ENCODE measurements at places on chromosomes 5 and 9.

- peak overlapping the region; percentile 93 for H3K27ac ChIP-seq
- no peaks in the 10 kb centered on the region for H3K27me3 ChIP-seq
- peaks cover 8% of the 10 kb centered on the region for H3K36me3 ChIP-seq
- H3K4me3 ChIP-seq: peak overlapping the region; percentile 99
These were observed 273 bp upstream of the SUB1 start for GRCh38 chr5:32585122-32585445.

- H3K36me3 ChIP-seq: no peaks in the 10 kb centered on the region
- H3K4me3 ChIP-seq: no peak overlapping the region
- H3K4me1 ChIP-seq: no peaks in the 10 kb centered on the region
- H3K27ac ChIP-seq: no peak overlapping the region
- H3K27me3 ChIP-seq: peaks cover 3% of the 10 kb centered on the region
These were observed 136.2 kb upstream of the IRX2 start for GRCh38 chr5:2887481-2888348.

DNA sequence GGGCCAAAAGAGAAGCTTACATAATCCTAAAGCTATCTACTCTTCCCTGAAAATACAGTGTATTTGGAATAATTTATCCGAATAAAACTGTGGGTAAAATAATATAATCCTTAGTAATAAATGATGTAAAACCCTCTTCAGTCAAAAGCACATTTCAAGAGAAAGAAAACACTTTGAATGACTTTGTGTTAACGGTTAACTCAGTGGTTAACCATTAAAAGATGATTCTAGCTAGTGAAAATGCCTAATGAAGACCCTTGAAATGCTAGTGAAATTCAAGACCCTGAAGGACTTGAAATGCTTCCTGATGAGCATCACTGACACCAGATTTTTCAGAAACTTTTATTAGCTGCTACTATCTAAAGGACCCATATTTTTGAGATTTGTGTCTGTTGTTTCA lies 70.7 kb downstream of the COX7C start:
- no peak overlapping the region for H3K4me3 ChIP-seq
- H3K4me1 ChIP-seq: no peaks in the 10 kb centered on the region
- no peak overlapping the region for H3K27ac ChIP-seq
- DNase-seq: no peak

DNA sequence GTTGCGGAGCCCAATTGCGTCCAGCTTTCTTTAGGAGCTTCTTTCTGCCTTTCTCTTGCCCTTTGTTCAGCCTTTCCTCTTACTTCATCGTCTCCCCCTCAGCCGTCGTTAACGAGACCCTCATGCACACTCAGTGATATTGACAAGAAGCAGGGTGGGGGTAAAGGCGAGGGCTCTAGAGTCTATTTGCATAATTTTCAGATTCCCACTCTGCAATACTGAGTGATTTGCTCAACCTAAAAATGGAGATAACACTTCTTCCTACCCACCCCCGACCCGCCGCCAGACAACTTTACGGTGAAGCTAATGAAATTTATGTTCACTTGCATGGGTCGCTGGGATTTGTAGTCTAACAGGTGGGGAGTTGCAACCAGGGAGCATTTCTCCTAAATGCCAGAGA lies 1.3 kb upstream of the TBC1D2 start:
- H3K27me3 ChIP-seq: peaks cover 1% of the 10 kb centered on the region
- peaks cover 28% of the 10 kb centered on the region for H3K36me3 ChIP-seq
- H3K27ac ChIP-seq: peak overlapping the region; percentile 99
- H3K4me3 ChIP-seq: peak overlapping the region; percentile 90
- peaks cover 42% of the 10 kb centered on the region for H3K4me1 ChIP-seq

GRCh38 chr5:35884773-35885172 lies 28.1 kb downstream of the IL7R start:
- no peaks in the 10 kb centered on the region for H3K27me3 ChIP-seq
- no peak overlapping the region for H3K27ac ChIP-seq
- no peak overlapping the region for H3K4me3 ChIP-seq
- DNase-seq: no peak

DNA sequence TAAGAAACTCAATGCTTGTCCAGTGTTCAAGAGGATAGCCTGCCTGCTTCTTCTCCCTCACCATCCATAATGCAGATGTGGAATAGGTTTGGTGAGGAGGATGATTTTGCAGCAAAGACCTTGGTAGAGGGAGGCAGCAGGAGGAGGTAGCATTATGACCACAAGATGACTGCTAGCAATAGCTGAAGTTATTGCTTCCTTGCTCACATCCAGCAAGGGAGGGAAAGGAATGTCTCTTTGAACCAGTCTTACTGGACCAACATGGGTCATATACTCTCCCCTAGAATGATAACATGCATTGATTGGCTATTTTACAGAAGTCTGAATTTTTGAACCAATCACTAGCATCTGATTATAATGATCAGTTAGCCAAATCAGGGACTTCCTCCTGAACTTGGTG lies 607.6 kb downstream of the EBF1 start:
- no peaks in the 10 kb centered on the region for H3K4me1 ChIP-seq
- no peak overlapping the region for H3K4me3 ChIP-seq
- H3K27me3 ChIP-seq: no peaks in the 10 kb centered on the region
- no peak for DNase-seq
- no peaks in the 10 kb centered on the region for H3K36me3 ChIP-seq

- H3K36me3 ChIP-seq: peaks cover 74% of the 10 kb centered on the region
- no peak overlapping the region for H3K4me3 ChIP-seq
- no peak overlapping the region for H3K27ac ChIP-seq
- DNase-seq: no peak
- no peaks in the 10 kb centered on the region for H3K27me3 ChIP-seq
These were observed 46.5 kb downstream of the POLK start for GRCh38 chr5:75558221-75558620.

- peak; percentile 15 for DNase-seq
- H3K36me3 ChIP-seq: no peaks in the 10 kb centered on the region
- H3K4me1 ChIP-seq: no peaks in the 10 kb centered on the region
These were observed 45.9 kb upstream of the KCNMB1 start for GRCh38 chr5:170434966-170435605.

DNA sequence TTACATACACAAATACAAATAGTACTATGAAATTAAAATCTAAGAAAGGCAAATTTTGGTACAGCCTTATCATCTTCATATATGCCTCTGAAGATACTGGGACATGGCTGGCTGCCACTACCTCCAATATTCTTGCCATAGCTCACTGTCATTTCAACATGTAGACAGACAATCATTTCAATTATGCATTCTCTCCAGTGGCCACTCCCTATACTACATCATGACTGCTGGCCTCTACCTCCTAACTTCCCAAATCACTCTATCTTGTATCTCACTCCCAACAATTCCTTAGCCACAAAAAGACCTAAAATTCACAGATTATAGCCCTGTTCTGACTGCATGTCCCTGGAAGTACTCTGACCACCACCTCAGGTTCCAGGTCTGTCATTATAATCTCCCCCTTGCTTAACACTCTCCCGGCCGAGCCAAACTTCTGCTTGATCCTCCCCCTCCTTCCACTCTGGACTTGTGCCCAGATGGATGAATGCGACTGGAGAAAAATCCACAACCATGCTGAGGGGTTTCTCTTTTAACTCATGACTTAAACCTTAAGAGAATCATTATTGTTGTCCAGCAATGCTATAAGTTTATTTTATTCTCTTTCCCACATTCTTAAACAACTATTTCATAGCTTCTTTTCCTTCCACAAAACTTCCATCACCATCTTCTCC lies 225.3 kb upstream of the TLE4 start:
- H3K4me1 ChIP-seq: no peaks in the 10 kb centered on the region
- no peak overlapping the region for H3K27ac ChIP-seq
- H3K4me3 ChIP-seq: no peak overlapping the region
